ENCODE measurements at places on chromosomes 11 and 22.

- no peak for DNase-seq
Measured at GRCh38 chr11:115198321-115198741, 305.9 kb downstream of the CADM1 start.

DNA sequence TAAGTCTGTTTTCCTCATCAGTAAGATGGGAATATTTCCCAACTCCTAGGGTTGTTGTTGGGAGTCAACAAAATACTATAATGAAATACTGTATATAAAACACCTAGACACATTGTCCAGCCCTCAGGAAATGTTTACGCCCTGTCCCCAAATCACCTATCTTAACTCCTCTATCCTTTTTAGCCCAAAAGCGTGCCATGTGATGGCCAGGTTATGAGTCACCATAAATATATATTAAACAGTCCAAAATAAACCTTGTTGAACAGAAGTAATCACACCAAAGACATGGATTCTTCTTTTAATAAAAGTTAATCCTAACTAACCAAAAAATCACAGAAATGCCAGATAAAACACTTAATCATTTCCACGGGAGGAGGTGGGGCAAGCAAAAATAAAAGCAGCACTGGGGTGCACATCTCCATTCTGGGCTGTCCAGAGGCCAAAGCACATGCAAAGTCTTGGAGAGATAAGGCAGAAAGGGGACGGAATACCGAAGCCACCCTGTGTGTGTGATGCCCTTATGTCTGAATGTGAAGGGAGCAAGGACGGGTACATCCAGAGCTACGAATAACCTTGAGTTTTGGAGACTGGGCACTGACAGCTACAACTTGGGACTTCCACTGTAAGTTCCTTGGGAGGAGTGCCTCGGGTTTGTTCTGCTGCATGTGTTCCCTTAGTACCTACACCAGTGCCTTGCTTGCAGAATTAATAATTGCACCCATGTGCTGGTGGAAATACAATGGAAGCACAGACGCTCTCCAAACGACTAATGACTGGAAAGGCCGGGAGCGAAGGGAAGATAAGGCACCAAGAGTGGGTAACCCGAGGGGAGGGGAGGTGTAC lies 1.1 kb downstream of the OSBP start:
- DNase-seq: no peak

- DNase-seq: no peak
Measured at GRCh38 chr11:134014511-134014910, 54.4 kb upstream of the JAM3 start.

DNA sequence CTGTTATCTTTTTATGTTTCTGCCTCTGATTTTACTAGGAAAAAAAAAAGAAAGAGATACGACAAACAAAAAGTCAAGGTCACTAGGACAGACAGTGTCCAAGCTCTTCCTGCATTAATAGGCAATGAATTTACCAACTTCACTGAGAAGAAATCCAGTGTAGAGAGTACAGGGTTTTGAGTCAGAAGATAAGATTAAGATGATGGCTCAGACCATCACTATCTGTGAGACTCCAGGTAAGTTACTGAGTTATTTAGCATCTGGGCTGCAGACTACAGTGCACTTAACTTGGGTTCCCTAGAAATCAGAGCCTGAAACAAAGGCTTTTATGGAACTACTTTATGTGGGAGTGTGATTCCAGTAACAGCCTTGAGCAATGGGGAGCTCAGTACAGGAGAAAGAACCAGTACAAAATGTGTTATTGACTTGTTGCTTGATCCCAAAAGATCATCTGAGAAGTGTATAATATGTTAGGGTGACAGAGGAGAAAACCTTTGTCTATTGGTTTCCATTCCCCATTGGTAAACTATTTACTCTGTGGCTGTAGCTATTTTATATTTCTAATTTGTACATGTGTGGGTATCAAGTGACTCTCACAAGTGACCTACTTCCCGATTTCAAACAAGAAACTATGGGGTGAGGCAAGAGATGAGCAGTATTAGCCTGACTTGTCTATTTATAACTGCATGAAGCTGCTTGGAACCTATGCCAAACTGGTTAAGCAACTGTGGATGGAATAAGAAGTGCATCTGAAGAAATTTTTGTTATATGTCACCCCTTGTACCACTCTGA lies 395.8 kb downstream of the RAB38 start:
- no peak for DNase-seq

DNA sequence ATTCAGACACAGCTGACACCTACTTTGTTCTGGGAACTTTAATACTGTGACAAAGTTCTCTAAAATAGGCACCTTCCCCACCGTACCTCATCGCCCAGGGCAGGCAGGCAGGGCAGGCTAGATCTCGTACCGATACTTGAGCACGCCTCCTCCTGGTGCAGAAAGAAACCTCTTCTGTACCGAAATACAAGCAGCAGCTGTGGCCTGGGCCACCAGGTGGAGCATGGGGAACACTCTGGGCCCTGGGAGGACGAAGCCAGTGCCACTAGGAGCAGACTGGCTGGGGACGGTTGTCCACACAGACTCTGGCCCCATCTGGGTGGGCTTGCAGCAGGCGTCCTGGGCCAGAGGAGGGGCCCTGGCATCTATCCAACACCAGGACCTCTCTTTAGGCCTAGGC lies 12.8 kb downstream of the PMM1 start:
- no peak for DNase-seq

DNA sequence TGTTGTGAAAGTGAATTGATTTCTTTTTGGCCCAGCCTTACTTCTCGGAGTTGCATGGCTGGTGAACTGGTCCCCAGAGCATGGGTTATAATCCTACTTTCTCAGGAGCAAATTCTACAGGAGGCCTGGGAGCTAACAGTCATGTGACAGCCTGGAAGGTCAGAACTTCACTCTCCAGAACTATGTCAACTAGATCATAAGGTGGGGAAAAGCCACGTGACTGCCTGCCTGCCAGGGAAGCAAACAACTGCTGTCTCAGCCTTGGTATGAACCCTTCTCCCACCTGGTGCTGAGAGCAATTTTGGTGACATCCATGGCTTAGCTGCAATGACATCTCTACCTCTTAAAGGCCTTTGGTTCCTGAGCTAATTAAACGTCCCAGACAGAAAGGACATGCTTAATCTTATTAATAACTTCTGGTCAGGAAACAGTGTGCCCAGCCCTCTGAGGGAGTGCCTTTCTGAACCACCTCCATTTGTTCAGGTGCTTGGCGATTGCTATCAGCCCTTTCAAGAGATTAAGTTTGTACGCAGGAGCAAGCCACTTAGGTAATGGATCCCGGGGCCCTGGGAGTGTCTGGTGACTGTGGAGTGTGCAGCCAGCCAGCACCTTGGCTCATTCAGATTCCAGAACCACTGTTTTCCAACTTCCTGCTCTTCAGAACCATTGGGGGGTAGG lies 1.4 kb upstream of the CREB3L1 start:
- DNase-seq: no peak

DNA sequence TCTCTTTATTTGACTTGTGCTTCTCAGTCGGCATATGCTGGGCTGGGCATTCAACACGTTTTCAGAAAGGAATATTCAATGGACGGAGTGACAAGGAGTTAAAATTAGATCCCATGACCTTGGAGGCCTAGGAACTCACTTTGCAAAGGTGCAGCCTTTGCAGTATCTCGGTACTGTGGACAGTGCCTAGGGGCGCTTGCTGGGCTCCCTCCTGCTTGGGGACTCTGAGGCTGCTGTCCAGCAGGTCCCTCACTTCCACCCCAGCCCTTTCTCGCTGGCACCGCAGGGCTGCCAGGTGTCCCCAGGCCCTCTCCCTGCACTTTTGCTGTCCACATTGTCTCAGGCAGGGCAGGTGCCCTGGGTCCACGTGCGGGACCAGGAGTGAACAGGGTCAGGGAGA lies 255.5 kb upstream of the B3GAT1 start:
- DNase-seq: no peak

- DNase-seq: no peak
Measured at GRCh38 chr22:27997538-27997937, 78.5 kb upstream of the PITPNB start.
